ENCODE measurements at places on chromosomes 2 and 18.

DNA sequence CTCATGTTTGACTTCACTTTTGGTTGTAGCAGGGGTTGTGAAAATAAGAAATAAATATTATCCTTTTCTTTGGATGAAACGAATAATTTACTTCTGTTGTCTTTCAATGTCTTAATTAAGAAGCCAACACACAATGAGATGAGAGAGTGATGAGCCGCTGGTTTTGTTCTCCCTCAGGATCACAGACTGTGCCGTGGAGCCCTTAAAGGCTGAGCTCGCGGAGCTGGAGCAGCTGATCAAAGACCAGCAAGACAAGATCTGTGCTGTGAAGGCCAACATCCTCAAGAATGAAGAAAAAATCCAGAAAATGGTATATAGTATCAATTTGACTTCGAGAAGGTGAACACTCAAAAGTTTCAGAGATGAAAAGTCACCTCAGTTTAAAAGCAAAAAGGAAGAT, 28.1 kb upstream of the ASB1 start:
- no peak for DNase-seq

DNA sequence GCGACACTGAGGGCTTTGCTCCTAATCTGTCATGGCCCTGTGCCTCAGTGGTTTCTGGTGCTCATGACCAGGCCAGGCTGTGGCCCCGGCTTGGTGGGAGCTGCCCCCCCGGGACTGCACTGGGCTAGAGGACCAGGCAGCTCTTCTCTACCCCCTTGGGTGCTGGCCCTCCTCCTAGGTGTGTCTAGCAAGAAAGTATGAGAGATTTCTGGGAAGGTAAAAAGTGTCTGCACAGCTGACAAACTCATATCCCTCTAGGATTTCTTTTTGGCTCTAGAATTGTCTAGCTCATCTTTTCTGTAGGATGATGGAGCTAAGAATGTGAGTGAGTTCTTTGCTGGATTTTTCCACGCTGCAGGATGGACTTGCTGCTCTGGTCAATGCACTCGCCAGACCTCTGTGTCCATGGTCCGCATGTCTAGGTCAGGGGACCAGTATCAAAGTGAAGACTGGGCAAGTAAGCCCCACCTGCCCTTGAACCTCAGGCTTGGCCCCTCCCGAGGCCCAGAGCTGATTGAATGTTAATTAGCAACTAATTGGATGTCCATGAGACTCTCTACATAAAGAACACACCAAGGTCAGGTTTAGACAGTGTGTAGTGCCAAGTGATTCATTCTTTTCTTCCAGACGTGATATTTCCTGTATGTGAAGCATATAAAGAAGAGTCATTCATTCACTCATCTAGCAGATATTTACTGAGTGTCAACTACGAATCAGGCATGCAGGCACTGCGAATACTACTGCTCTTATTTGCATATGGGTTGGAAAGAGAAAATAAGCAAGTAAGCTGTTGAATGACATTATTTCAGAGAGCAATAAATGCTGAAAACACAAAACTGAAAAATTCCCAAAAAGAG, 15.6 kb upstream of the PSD4 start:
- DNase-seq, result peak; percentile 15

GRCh38 chr2:122622934-122623333, 867.5 kb downstream of the TSN start:
- DNase-seq, result no peak

- DNase-seq, result no peak
Measured at GRCh38 chr2:37507703-37508102, 163.3 kb downstream of the QPCT start.

GRCh38 chr2:95004711-95005110, 20.8 kb upstream of the MAL start:
- no peak for DNase-seq

GRCh38 chr2:19409046-19409445, 50.6 kb upstream of the OSR1 start:
- no peak for DNase-seq

GRCh38 chr2:231720987-231721966, 13.0 kb downstream of the PTMA start:
- DNase-seq, result no peak

DNA sequence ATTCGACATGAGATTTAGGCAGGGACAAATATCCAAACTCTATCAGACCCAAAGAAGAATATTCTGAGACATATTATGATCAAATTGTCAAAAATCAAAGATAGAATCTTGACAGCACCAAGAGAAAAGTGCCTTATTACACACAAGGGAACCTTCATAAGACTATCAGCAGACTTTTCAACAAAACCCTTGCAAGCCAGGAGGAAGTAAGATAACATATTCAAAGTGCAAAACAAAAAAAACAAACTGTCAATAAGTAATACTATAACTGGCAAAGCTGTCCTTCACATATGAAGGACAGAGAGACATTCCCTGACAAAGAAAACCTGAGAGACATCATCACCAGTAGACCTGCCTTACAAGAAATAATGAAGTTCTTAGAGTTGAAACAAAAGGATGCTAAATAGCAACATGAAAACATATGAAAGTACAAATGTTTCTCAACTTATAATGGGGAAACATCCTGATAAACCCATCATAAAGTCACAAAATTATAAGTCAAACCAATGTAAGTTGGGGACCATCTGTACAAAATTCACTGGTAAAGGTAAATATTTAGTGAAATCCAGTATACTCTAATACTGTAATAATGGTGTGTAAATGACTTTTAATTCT, 76.6 kb downstream of the FAM171B start:
- DNase-seq, result no peak

DNA sequence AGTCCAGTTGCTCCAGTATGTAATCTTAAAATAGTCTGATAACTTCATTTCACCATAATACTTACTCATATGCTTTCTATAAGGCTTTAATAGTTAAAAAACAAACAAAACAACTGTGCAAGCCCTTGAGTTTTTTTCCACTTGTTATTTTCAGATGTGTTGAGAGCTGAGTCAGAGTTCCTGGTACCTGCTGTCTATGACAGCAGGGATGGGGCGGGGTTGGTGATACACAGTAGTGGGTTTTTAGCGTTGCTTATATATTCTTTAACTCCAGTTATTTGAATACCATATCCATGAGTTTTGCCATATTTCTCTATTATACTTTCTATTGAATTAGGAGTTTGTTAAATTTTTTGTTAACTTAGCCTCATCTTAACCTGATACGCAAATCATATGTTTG, 5.0 kb downstream of the NAPG start:
- no peak for DNase-seq

DNA sequence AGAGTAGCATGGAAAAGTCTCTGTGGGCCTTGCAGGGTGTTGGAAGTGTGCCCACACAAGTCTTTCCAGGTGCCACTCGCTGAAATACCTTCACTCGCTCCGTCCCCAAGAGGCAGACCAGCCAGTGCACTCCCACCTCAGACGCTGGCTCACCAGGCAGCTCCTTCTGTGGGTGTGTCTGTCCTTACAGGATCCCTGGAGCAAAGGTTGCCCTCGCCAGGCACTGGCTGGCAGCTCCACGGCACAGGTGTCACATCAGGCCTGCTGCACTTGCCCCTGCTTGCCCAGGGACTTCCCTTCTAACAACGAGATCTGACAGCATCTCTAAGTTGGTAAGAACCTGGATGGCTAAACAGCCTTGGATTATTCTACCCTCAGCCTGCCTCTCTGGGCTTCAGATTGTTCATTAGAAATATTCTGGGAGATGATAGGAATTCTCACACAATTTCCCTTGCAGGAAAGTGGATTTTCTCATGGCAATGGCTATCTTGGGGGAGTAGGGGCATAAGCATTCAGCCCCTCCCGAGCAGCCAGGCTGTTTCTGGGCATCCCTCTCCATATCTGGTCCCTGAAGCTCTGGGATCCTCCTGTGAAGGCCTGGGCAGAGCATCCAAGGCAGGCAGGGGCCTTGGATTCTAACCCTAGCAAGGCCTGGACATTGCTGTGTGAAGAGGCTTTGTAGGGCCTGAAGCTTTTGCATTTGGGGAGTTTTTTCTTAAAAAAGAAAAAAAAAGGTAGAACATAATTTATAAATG, 262.1 kb downstream of the MYCN start:
- DNase-seq, result no peak
